ENCODE measurements at places on chromosomes 2 and 18. TPM values are rescaled to one million over a fixed set of nuclear protein-coding genes. Genes with fewer than 3 reads are reported as not detected.

The CYBRD1 gene
- 296 TPM for total RNA-seq

The MGAT5 gene
- total RNA-seq, result 47.6 TPM

The GPAT2 gene
- total RNA-seq, result 7.0 TPM

The AOX1 gene
- 293 TPM for total RNA-seq

GRCh38 chr2:25304321-25304720 is 37.4 kb downstream of the DNMT3A start:
- no peak for DNase-seq
